Activated CD4-positive, CD25-positive, alpha-beta regulatory T cell treated with anti-CD3 and anti-CD28 coated beads, Interleukin-2, amount 50 U/mL, for 72 hours (primary cell): ENCODE measurements at places on chromosomes 3 and 15.

GRCh38 chr3:188390775-188391443 lies 237.0 kb downstream of the LPP start:
- DNase-seq, result no peak

- no peak for DNase-seq
These were observed 47.7 kb upstream of the INSYN1 start for GRCh38 chr15:73800662-73801345.

DNA sequence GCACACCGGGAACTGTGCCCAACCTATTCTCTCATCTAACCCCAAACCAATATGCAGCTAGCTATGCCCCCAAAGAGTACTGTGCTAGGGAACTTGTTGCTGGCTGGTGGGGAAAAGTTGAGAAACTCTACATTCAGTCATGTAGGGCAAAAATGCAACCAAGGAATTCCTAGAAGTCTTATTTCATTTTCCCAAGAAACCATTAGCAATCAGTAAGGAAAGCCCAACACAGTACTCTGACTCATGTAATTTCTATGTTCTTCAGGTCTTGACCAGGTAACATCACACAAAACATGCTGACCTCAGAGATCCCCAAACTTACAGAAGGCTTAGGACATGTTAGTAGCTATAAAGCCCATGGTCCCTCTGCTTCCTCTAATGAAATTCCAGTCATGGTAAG lies 52.1 kb downstream of the TASOR start:
- DNase-seq, result no peak

DNA sequence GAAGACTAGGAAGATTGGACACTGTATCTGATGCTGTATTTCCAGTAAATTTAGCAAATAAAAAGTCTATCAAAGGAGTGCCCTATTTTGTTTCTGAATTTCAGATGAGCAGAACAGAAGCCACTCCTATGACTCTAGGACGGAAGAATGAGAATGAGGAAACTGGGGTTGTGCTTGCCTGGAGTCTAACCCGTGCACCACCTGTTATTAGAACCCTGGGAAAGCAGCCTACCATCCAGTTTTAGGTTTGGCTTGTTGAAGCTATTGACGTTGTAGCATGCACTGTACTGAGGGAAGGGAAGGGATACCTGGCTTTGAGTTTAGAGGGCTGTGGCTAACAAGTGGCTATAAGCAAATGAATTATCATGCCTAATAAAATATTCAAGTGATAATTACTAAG lies 318.5 kb downstream of the SLC9A9 start:
- DNase-seq, result no peak

DNA sequence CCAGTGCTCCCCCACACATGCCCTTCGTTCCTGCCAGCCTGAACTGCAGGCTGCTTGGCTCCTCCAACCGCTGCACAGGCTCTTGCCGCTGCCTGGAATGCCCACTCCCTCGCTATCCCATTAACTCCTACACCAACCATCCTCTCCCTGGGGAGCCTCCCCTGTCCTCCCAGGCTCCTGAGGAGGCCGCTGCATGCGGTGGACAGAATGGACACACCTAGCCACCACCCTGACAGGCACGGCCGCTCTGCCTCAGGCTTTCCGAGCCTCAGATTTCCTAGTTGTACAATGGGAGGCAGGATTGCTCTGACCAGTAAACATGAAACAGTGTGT lies 2.3 kb downstream of the PLXNB1 start:
- DNase-seq, result no peak
